ENCODE measurements at places on chromosomes 2 and 18.

DNA sequence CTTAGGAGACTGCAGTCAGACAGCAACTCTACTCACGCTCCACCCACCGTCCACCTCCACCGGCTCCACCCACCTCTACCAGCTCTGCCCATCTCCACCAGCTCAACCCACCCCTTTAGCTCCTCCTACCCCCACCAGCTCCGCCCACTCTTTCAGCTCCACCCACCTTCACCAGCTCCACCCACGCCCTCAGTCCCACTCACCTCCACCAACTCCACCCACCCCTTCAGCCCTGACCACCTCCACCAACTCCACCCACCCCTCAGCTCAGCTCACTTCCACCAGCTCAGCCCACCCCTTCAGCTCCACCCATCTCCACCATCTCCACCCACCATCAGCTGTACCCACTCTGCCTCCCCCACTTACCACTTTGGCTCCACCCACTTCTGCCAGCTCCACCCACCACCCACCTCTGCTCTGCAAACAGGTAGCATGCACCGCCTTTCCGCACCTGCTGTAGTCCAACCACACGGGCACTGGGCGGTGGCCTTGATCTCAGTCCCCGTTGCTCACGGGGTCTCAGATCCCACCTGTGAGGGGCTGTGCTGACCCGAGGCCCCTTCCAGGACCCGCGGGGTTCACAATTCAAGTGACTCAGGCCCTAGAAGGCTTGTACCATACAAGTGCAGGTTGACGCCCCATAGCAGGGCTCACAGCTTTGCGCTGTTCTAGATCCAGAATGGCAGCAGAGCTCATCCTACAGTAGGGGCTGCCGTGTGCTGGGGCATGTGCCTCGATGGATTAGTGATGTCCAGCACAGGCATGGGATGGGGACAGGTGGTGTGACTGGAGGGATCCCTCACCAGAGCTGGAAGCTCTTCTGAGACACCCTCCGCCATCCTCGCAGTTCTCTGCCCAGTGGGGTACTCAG is 77.2 kb upstream of the OTOS start:
- no peak for DNase-seq

DNA sequence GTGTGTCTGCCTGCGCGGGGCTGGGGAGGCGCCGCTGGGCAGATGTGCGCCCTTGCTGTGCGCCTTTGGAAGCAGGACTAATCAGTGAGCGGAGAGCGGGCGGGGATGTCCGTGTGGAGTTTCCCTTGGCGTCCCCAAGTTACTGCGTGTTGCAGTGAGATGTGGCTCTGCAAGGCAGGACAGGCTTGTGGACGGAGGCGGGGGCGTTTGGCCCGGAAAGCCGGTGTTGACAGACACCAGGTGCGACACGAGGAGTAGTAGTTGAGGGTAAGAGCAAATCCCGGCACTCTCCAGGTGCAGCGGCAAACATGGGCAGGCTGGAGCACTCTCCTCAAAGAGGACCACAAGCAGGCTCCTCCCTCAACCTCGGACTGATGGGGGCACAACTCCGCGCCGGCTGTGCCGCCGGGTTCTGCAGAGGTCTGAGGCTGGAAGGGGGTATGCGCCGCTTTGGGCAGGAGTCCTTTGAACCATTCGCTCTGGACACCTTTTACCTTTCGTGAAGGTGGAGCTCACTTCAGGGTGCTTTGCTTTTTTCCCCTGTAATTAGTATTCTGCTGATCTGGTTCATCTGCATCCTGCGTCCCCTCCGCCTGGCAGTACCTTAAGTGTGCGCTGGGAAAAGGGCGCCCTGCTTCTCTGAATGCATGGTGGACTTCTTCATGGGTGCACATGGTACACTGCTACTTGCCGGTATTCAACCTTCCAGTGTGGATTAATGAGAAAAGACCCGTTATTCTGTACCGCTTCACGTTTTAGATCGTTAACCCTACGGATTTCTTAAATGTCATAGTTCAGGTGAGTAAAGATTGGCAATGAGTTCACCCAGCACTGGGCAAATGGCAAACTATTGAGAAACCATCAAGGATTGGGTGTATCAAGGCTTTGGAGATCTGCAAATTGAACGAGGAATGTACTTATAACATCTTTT is 608 bp downstream of the CDH7 start:
- no peak for DNase-seq

- no peak for DNase-seq
Observed at GRCh38 chr2:43312755-43313641, 86.6 kb upstream of the ZFP36L2 start.

DNA sequence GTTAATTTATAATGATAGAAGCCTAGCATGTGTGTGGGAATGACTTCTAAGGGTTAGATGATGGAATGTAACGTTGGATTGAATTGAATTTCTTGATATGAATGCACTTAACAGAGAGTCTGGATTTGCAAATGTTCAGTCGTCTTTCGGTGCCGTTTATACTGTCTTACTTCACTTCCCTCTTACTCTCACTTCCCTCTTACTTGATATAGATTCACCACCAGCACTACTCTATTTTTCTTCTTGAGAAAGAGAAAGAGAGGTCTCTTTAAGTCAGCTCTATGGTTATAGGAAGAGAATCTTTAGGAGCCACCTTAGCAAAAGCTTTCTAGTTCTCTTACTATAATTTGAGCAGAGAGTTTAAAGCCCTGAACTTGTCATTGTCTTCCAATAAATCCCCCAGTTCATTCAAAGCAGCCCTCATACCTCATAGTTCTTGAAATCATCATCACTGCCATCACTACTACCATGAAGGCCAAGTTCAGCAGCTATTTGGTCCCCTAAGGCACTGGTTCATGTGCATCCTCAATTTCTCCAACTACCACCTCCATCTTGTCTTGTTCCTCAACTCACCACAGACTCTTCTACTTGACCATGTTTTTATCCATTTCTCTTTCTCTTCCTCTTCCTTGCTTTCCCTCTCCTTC is 501.7 kb upstream of the TCF4 start:
- no peak for DNase-seq

- DNase-seq: no peak
Observed at GRCh38 chr2:85525029-85525428, 13.9 kb upstream of the MAT2A start.

DNA sequence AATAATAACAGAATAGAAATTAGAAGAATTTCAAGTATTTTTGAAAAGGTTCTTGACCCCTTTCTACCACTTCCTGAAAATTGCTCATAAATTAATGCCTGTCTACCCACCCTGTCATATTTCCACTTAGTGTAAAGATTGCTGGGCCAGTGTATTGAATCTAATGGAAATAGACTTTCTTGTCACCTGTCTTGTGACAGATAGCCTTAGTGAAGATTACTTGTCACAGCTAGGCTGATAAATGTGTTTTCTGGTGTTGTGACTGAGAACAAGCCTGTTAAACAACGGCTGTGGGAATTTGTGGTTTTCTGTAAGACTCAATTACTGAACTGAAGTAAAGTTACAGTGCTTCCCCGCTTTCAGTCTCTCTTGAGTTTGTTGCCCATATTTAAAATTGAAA is 37.0 kb downstream of the PIK3C3 start:
- no peak for DNase-seq

DNA sequence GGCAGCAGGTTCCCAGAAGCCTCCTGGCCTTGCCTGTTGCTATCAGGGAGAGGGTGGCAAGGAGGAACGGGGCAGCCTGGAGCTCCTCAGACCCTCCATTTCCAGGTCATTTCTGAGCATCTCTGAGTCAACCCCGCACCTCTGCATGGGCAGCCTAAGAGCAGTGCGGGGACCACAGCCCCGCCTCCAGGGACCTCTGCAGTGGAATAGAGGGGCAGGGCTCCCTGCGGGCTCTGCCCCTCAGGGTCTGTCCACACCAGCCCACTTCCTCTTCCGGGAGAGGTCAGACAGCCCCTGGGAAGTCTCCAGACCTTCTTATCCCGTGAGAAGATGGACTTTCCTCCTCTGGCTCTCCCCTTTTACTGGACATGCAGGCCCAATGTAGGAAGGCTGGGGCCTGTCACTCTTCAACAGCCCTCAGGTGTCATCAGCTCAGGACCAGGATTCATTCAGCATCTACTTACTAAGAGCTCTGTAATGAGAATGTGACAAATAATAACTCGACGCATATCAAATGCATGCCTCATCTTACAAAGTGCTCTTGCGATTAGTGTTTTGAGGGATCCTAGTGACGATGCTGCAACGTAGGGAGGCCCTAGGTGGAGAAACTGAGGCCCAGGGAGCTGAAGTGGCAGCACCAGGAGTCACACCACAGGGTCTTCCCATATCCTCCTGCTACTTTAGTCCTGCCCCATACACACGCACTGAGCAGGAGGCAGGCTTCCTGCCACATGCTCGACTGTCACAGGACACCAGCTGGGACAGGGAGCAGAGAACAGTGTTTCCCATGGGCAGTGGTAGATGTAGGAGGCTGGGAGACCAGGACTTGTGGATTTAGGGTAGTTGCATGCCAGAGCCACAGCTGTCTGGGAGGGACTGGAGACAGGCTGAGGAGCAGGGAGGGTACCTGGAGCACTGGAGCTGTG is 28.0 kb downstream of the SH2D6 start:
- DNase-seq: no peak

- no peak for DNase-seq
Observed at GRCh38 chr18:48230467-48231113, 178.6 kb downstream of the ZBTB7C start.

DNA sequence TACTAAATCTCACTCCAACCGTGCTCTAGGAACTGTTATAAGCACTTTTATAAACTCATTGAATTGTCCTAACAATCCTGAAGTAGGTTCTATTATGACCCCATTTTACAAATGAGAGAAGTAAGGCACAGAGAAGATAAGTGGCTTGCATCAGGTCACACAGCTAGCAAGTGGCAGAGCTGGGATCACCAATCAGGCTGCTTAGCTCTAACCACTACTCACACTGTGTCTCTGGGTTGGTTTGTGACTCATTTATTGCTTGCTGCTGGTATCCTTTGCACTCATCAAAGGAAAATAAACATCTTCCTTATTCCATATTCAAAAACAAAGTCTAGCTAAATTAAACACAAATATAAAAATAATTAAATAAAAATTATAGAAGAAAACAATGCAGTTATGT is 42.5 kb upstream of the IL1R2 start:
- DNase-seq: no peak

GRCh38 chr18:62883937-62884735 is 168.8 kb downstream of the PHLPP1 start:
- no peak for DNase-seq

- no peak for DNase-seq
Observed at GRCh38 chr2:214382229-214382628, 28.6 kb upstream of the VWC2L start.

- no peak for DNase-seq
Observed at GRCh38 chr2:157305723-157306110, 19.9 kb downstream of the ERMN start.

DNA sequence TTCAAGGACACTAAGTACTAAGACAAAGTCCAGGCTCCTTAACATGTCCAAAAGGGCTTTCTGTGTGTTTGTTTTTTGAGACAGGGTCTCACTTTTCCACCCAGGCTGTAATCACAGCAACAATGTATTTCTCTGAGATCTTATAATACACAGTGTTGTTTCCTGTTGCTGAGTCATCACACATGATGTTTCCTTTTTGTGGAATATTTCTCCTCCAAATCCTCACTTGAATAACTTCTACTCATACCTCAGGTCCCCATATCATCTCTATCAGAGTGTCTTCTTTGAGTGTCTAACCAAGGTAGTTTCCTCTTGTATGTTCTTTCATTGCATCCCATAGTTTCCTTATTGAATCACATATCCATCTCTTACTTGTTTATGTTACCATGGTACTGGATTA is 632.0 kb upstream of the PIK3C3 start:
- no peak for DNase-seq

- DNase-seq: no peak
Observed at GRCh38 chr2:7109533-7109885, 192.3 kb downstream of the RNF144A start.

DNA sequence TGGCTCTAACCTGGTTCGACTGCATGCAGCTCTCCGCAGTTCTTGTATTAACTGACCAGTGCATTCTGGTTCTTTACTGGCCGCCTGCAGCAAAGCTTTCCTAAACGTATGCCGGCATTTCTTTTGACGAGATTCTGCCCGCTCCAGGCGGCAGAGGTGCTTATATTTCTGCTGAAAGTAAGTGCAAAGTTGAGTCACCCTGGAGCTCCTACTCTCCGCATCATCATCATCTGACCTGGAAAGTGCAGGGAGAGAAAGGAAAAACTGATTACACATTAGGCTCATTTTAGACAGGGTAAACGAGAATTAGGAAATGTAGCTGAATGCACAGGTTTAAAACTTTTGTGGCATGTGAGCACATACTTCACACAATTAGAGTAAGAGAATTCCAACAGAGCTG is 57.9 kb downstream of the INO80D start:
- no peak for DNase-seq

DNA sequence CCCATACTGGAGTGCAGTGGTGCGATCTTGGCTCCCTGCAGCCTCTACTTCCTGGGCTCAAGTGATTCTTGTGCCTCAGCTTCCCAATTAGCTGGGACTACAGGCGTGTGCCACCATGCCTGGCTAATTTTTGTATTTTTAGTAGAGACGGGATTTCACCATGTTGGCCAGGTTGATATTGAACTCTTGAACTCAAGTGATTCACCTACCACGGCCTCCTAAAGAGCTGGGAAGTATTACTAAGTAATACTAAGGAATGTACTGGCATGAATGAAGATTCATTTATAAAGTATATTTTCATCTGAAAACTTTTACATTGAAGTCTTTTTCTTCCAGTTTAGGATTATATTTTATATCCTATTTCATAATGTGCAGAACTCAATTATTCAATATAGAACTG is 38.1 kb downstream of the NUP35 start:
- no peak for DNase-seq

GRCh38 chr2:35454966-35455638 is 900.5 kb upstream of the CRIM1 start:
- DNase-seq: no peak

DNA sequence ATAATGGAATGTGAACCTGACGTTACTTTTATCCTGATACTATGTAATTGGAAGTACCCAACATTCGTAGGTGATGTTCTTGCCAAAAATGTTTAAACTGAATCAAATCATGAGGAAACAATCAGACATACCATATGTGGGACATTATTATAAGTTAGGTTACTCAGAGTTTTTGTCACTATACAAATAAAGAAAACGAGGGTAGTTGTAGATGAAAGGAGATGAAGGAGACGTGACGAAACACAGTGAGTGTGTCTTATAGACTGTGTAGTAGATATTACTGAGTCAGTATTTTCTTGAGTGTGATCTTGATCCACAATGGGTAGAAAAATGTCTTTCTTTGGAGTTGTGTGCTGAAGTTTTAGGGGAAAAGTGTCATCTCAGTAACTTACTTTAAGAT is 176.8 kb downstream of the ZNF407 start:
- DNase-seq: no peak

- DNase-seq: no peak
Observed at GRCh38 chr2:40230186-40230585, 221.7 kb downstream of the SLC8A1 start.

GRCh38 chr18:22710673-22711191 is 222.4 kb upstream of the RBBP8 start:
- no peak for DNase-seq

GRCh38 chr18:24462838-24463775 is 2.7 kb downstream of the HRH4 start:
- no peak for DNase-seq

- no peak for DNase-seq
Observed at GRCh38 chr2:201280191-201281040, 20.1 kb downstream of the CASP8 start.

GRCh38 chr2:60058781-60059180 is 494.7 kb downstream of the BCL11A start:
- DNase-seq: no peak
